ENCODE measurements at places on chromosomes 11 and 22.

GRCh38 chr11:68504432-68505066 is 44.0 kb downstream of the PPP6R3 start:
- no peak overlapping the region for H3K27ac ChIP-seq
- H3K36me3 ChIP-seq, result peaks cover 23% of the 10 kb centered on the region
- no peaks in the 10 kb centered on the region for H3K27me3 ChIP-seq
- H3K4me3 ChIP-seq, result no peak overlapping the region
- no peak for DNase-seq
- peaks cover 90% of the 10 kb centered on the region for H3K4me1 ChIP-seq

- DNase-seq, result no peak
- H3K36me3 ChIP-seq, result peaks cover 22% of the 10 kb centered on the region
- H3K4me3 ChIP-seq, result no peak overlapping the region
- peaks cover 14% of the 10 kb centered on the region for H3K4me1 ChIP-seq
- H3K27me3 ChIP-seq, result no peaks in the 10 kb centered on the region
These were observed 7.4 kb downstream of the MSANTD4 start for GRCh38 chr11:106014620-106015019.

DNA sequence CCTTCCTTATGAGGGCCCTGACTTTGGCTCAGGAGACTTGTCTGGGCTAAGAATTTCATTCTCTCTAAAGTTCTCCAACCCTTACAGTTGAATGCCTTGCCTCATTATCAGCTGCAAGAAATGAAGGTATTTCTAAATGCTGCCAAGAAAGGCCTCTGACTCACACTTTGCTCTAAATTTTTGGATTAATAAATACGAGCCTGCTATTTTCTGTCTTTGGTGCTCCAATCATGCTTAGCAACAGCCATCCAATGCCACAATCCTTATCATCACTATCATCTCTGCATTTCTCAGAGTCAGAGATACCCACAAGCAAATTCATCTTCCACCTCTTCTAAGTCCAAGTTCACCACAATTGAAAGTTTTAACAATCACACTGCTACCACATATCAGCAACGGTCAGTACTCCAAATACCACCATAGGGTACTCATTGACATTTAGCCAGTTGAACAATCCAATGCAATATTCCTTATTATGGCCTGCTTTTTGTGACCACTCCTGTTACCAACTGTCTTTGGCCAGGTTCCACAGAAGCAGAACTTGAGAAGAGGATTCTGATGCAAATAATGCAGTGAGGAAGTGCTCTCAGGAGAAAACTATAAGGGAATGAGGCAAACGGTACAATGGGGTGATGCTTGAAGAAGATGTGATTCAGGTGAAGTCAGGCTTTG is 5.7 kb downstream of the PATE2 start:
- no peaks in the 10 kb centered on the region for H3K4me1 ChIP-seq
- no peak overlapping the region for H3K4me3 ChIP-seq

GRCh38 chr11:134071766-134072402 is 3.0 kb downstream of the JAM3 start:
- no peak overlapping the region for H3K4me3 ChIP-seq
- peaks cover 17% of the 10 kb centered on the region for H3K4me1 ChIP-seq
- H3K27ac ChIP-seq, result no peak overlapping the region
- no peak for DNase-seq
- H3K27me3 ChIP-seq, result peaks cover 6% of the 10 kb centered on the region
- no peaks in the 10 kb centered on the region for H3K36me3 ChIP-seq

DNA sequence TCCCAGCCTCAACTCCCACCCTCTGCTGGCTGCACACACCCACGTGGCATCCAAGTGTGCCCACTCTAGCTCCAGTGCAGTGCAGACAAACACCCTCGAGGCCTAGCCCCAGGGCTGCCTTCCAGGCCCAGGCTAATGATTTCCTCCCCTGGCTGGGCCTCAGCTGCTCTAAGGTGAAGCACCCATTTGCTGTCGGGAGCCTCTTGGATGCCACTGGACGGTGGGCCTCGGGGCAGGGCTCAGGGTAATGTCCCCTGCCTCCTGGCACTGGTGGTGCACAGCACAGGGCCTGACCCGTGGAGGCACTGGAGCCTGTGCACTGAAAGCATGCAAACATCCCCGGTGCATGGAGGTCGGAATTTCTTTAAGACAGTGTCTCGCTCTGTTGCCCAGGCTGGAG is 635.2 kb downstream of the TBC1D22A start:
- H3K4me1 ChIP-seq, result no peaks in the 10 kb centered on the region
- no peak overlapping the region for H3K27ac ChIP-seq
- H3K4me3 ChIP-seq, result no peak overlapping the region
- H3K27me3 ChIP-seq, result peaks cover 3% of the 10 kb centered on the region
- no peak for DNase-seq
- no peaks in the 10 kb centered on the region for H3K36me3 ChIP-seq

DNA sequence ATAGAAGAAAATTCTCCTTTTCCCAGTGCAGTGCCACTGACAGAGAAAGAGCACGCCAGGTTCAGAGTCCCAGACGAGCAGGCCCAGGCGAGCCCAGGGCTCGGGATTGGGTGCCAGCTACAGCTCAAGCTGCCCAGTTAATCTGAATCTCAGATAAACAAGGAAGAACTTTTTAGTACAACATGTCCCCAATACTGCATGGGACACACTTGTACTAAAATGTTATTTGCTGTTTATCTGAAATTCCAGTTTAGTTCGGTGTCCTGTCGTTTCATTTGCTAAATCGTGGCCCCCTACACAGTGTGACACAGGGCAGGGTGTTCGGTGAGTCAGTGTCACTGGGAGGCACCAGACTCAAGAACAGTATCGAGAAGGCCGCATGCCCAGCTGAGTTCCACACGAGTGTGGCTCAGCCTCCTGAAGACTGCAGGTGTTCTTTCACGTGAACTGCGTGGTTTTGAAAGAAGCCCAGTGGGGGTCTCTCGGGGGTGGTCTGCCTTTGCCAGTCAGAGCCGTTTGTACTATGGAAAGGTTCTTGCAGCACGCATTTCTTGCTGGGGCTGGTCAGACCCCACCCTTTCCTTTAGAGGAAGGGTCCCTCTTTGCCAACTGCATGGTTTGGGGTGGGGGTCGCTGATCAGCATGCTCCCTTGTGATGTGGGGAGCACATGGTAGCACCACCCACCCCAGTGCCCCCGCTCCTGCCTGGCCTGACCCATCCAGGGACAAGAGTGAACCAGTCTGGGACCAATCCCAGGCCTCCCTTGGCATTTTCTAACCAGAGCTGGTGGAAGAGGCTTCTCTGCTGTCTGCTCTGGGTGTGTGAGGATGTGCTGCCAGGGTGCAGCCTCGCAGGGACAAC is 115.6 kb upstream of the B3GAT1 start:
- H3K36me3 ChIP-seq, result peaks cover 4% of the 10 kb centered on the region
- peaks cover 3% of the 10 kb centered on the region for H3K27me3 ChIP-seq
- H3K4me1 ChIP-seq, result no peaks in the 10 kb centered on the region
- H3K4me3 ChIP-seq, result no peak overlapping the region

DNA sequence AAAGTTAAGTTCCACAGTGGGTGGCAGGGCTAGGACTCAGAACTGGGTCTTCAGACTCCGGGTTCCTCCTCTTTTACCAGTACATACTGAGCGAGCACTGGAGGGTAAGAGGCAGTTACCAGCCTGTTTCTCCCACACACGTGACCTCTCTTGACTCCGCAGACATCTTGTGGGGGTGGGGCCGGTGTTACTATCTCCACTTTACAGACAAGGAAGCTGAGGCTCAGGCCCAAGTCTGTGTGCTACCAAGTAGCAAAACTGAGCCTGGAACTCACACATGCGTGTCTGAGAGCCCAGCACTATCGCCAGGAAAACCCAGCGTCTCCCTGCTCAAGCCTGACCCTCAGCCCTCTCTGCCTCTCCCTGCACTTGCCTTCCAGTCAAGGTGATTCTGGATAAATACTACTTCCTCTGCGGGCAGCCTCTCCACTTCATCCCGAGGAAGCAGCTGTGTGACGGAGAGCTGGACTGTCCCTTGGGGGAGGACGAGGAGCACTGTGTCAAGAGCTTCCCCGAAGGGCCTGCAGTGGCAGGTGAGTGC is 16.0 kb upstream of the SMIM35 start:
- H3K36me3 ChIP-seq, result no peaks in the 10 kb centered on the region
- H3K27me3 ChIP-seq, result peaks cover 3% of the 10 kb centered on the region
- DNase-seq, result no peak
- no peak overlapping the region for H3K27ac ChIP-seq

DNA sequence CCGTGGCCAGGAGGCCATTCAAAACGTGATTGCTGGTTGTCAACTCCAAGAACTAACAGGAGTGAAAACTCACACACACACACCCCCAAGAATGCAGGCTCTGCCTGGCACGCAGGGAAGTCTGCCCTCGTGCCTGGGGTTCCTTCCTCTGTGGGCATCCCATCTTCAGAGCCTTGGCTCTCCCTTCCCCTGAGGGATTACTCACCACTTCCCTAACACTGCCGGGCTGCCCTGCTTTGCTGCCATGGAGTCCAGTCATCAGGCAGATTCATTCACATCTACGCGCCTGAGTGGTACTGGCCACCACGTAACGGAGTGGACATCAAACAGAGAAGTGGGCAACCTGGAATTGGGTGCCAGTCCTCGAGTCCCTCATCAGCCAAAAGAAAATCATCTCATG is 120.7 kb upstream of the TMEM45B start:
- H3K27me3 ChIP-seq, result peaks cover 28% of the 10 kb centered on the region
- peaks cover 7% of the 10 kb centered on the region for H3K4me1 ChIP-seq

DNA sequence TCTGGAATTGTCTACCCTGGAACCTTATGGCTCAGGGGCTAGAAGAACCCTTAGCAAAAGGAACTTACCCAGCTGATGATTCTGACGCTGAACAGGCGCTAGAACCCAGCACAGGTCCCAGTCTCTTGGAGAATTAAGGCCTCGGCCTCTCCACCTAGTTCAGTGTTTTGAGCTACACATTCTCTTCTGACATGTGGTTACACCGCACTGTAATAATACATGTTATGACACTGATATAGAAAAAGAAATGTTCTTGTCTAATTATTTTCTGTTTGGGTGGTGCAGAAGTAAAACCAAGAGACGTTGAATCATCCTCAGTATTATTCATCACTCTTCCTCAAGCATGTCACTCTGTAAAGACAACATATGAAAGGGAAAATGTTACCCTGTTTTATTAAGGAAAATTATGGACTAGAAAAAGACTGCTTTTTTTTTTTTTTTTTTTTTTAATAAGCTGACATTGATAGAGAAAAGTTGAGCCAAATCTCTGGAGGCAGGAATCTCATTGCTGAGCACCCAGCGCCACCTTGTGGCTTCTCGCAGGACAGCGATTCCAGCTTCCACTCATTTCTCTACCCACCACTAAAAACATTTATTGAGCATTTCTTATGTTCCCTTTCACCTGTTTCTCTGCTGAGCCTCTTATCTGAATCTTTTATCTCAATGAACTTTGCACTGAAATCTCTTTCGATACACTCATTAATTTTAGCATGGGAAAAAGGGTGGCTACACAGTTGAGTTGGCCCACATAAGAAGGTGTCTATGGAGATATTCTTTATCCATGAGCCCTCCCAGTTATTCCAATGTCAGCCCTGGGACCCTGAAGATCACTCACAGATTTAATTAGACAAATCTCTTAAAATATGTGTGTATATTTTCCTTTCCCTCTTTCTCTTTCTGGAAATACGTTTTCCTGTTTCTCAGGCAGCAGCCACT is 12.6 kb upstream of the APLNR start:
- no peaks in the 10 kb centered on the region for H3K36me3 ChIP-seq
- peak; percentile 10 for DNase-seq
- no peak overlapping the region for H3K27ac ChIP-seq
- peaks cover 3% of the 10 kb centered on the region for H3K4me1 ChIP-seq
- H3K4me3 ChIP-seq, result no peak overlapping the region

- H3K27me3 ChIP-seq, result no peaks in the 10 kb centered on the region
- no peak for DNase-seq
- H3K4me3 ChIP-seq, result no peak overlapping the region
- peaks cover 16% of the 10 kb centered on the region for H3K36me3 ChIP-seq
- no peaks in the 10 kb centered on the region for H3K4me1 ChIP-seq
- H3K27ac ChIP-seq, result no peak overlapping the region
These were observed 6.9 kb downstream of the AQP11 start for GRCh38 chr11:77596626-77597025.

GRCh38 chr11:118147502-118147901 is 5.1 kb downstream of the SCN4B start:
- DNase-seq, result no peak
- no peak overlapping the region for H3K27ac ChIP-seq
- peaks cover 3% of the 10 kb centered on the region for H3K4me1 ChIP-seq
- H3K36me3 ChIP-seq, result no peaks in the 10 kb centered on the region

DNA sequence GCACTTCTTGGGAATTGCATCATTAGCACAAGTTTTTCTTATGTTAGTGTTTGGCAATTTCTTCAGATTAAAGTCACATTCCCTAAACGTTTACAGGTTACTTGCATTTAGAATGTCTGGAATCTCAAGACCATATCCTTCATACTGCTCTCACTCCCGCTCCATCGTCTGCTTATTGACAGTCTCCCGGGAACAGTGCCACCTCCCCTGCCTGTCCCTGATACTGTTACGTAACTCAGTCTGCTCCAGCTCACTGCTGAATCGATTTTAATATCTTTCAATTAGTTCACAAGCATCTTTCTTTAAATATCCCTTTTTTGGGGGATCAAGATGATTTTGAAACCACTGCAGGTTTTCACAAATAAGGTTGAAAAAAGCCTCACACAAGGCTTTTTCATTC is 48.2 kb downstream of the GLYATL2 start:
- no peaks in the 10 kb centered on the region for H3K36me3 ChIP-seq
- peaks cover 9% of the 10 kb centered on the region for H3K27me3 ChIP-seq
- H3K4me1 ChIP-seq, result no peaks in the 10 kb centered on the region
- no peak for DNase-seq
- no peak overlapping the region for H3K27ac ChIP-seq
- no peak overlapping the region for H3K4me3 ChIP-seq

GRCh38 chr11:110019675-110020074 is 73.5 kb upstream of the ZC3H12C start:
- peaks cover 51% of the 10 kb centered on the region for H3K27me3 ChIP-seq
- no peak for DNase-seq
- H3K4me3 ChIP-seq, result no peak overlapping the region
- H3K36me3 ChIP-seq, result peaks cover 4% of the 10 kb centered on the region
- peaks cover 4% of the 10 kb centered on the region for H3K4me1 ChIP-seq

- DNase-seq, result no peak
- H3K4me1 ChIP-seq, result no peaks in the 10 kb centered on the region
- H3K4me3 ChIP-seq, result no peak overlapping the region
- no peaks in the 10 kb centered on the region for H3K36me3 ChIP-seq
These were observed 726.7 kb downstream of the METTL15 start for GRCh38 chr11:28834877-28835276.

All from stimulated activated naive B cell treated with anti-CD40 and anti-IgM and Interleukin-4, amounts not matched to agents 10 μg/mL and 1 μg/mL and 100 μg/mL, for 72 hours (primary cell).